Caco-2 (cell line): ENCODE measurements at places on chromosomes 2 and 18. TPM values are rescaled to one million over a fixed set of nuclear protein-coding genes. Genes with fewer than 3 reads are reported as not detected.

DNA sequence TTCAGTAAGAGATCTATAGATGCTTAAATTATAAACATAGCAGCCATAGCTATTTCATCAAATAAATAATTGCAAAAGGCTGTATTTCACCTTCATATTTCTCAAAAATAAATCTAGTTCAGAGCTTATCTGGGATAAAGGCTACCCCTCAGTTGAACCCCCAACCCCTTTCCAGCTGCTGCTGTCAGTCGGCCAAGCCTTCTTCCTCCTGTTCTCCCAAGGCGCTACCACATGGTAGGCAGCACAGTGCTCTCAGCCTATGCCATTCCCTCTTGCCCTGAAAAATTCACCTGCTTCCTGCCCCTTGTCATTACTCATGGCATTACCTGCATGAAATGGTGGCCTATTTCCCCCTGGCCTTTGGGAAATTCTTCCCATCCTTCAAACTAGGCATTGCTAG is 136.5 kb downstream of the NYAP2 start:
- no peak overlapping the region for H3K4me3 ChIP-seq
- no peaks in the 10 kb centered on the region for H3K4me1 ChIP-seq
- H3K36me3 ChIP-seq, result no peaks in the 10 kb centered on the region
- DNase-seq, result no peak
- H3K27me3 ChIP-seq, result no peaks in the 10 kb centered on the region

GRCh38 chr2:40487602-40488001 is 35.7 kb upstream of the SLC8A1 start:
- no peak overlapping the region for H3K4me3 ChIP-seq
- no peaks in the 10 kb centered on the region for H3K4me1 ChIP-seq
- DNase-seq, result no peak
- H3K27me3 ChIP-seq, result no peaks in the 10 kb centered on the region
- no peak overlapping the region for H3K27ac ChIP-seq

FBXO41 gene
- 11.6 and 12.1 TPM in 2 replicates for total RNA-seq

GRCh38 chr18:34859496-34859895 is 149.4 kb downstream of the DTNA start:
- H3K4me1 ChIP-seq, result no peaks in the 10 kb centered on the region
- H3K4me3 ChIP-seq, result no peak overlapping the region
- H3K36me3 ChIP-seq, result no peaks in the 10 kb centered on the region
- DNase-seq, result no peak

- peaks cover 15% of the 10 kb centered on the region for H3K4me1 ChIP-seq
- H3K36me3 ChIP-seq, result no peaks in the 10 kb centered on the region
- H3K27me3 ChIP-seq, result no peaks in the 10 kb centered on the region
- no peak overlapping the region for H3K4me3 ChIP-seq
- H3K27ac ChIP-seq, result no peak overlapping the region
Observed at GRCh38 chr2:235140801-235141081, 188.9 kb downstream of the SH3BP4 start.

GRCh38 chr2:28904295-28904694 is 9.8 kb downstream of the WDR43 start:
- no peak for DNase-seq
- peaks cover 7% of the 10 kb centered on the region for H3K36me3 ChIP-seq
- no peaks in the 10 kb centered on the region for H3K27me3 ChIP-seq
- no peak overlapping the region for H3K4me3 ChIP-seq
- H3K27ac ChIP-seq, result no peak overlapping the region

GRCh38 chr2:77512507-77512906 is 9.7 kb downstream of the LRRTM4 start:
- no peak overlapping the region for H3K4me3 ChIP-seq
- no peaks in the 10 kb centered on the region for H3K36me3 ChIP-seq
- no peak overlapping the region for H3K27ac ChIP-seq
- no peaks in the 10 kb centered on the region for H3K27me3 ChIP-seq

DNA sequence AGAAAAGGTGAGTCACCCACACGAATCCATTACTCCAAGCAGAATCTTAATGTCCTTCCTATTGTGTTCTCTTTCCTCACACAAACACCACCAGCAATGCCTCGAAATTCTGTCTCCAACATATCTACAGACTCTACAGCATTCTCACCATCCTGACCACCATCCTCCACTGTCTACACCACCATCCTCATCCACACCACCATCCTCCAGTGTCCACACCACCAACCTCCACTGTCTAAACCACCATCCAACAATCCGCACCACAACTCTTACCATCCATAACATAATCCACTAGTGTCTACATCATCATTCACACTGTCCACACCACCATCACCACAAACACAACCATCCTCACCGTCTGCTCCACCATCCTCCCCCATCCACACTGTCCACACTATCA is 121.6 kb upstream of the ALKAL2 start:
- no peak overlapping the region for H3K27ac ChIP-seq
- H3K27me3 ChIP-seq, result no peaks in the 10 kb centered on the region
- no peak for DNase-seq
- no peaks in the 10 kb centered on the region for H3K36me3 ChIP-seq
- no peak overlapping the region for H3K4me3 ChIP-seq

DNA sequence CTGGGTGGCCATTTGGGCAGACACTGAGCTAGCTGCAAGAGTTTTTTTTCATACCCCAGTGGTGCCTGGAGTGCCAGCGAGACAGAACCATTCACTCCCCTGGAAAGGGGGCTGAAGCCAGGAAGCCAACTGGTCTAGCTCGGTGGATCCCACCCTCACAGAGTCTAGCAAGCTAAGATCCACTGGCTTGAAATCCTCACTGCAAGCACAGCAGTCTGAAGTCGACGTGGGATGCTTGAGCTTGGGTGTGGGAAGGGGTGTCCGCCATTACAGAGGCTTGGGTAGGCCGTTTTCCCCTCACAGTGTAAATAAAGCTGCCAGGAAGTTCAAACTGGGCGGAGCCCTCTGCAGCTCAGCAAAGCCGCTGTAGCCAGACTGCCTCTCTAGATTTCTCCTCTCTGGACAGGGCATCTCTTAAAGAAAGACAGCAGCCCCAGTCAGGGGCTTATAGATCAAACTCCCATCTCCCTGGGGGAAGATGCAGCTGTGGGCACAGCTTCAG is 69.6 kb upstream of the WDSUB1 start:
- no peak for DNase-seq
- no peaks in the 10 kb centered on the region for H3K36me3 ChIP-seq
- no peaks in the 10 kb centered on the region for H3K4me1 ChIP-seq
- H3K4me3 ChIP-seq, result no peak overlapping the region
- no peaks in the 10 kb centered on the region for H3K27me3 ChIP-seq

DNA sequence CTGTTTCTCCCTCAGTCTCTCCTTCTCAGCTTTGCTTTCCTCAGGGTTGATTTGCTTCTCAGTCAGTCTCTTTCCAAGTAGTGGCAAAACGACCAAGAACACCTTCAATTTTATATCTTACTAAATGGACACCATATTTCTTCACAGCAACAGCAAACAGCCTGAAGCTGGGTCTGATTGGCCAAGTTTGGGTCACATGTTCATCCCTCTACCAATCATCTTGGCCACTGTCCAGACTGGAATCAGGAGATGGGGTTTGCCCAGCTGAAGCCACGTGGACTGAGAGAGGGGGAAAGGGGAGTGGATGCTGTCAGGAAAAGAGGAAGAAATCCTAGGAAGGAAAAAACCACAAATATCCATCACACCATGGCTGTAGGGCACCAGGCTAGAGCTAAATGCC is 42.0 kb upstream of the ACMSD start:
- H3K27ac ChIP-seq, result no peak overlapping the region
- H3K36me3 ChIP-seq, result no peaks in the 10 kb centered on the region
- no peaks in the 10 kb centered on the region for H3K27me3 ChIP-seq
- no peaks in the 10 kb centered on the region for H3K4me1 ChIP-seq

DNA sequence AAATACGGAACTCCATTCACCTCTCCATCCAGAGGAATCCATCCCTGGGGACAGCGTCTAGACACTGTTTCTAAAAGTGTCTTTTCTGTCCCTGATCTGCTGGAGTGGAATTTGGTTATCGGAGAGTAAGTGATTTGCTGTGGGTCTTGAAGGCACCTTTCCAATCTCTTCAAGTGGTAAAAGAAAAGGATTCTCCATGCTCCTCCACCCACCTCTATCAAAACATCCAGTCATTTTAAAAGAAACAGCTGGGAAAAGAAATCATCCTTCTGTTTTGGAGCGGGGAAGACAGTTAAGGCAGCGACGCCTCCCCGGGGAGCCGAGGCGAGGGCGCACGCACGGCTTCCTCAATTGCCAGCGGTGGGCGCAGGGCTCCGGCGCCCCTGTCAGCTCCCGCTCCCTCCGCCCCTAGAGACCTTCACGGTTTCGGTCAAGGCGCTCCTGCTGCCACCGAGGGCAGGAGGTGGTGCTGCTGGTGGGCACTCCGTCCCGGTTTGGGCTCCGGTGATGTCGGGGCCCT is 547 bp downstream of the SLC35F5 start:
- H3K27ac ChIP-seq, result peak overlapping the region; percentile 63
- no peak for DNase-seq
- peaks cover 9% of the 10 kb centered on the region for H3K4me1 ChIP-seq
- no peaks in the 10 kb centered on the region for H3K36me3 ChIP-seq
- no peaks in the 10 kb centered on the region for H3K27me3 ChIP-seq

DNA sequence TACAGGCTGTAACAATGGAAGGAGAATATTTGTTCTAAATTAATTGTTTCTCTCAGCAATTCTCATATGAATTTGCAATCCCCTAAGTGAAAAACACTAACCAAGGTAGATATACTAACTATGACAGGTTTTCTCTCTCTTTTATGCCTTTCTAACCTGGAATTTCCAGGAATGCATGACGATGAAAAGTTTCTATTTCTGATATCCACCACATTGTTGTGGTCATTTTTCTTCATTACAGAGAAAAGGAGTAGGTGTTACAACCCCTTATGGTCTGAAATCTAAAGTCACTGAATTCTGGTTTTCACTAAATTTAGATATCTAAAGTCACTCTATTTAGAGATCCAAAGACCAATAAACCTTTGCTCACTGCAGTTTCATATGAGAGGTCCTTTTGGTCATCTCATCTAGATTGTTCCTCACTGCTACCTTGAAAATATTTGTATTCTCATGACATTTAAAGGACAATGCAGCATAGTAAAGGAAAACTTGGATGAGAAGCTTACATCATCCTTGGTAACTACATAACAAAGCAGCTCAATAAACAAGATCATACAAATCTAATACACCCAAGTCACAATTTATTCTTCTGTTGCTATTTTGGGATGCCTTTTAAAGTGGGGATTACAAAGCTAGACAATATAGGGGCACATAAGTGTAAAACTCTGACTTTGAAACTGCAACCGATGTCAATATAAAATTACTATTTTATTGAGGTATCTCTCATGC is 85.8 kb downstream of the TCF4 start:
- H3K36me3 ChIP-seq, result no peaks in the 10 kb centered on the region
- H3K27me3 ChIP-seq, result no peaks in the 10 kb centered on the region
- H3K4me1 ChIP-seq, result peaks cover 13% of the 10 kb centered on the region
- no peak overlapping the region for H3K4me3 ChIP-seq

GRCh38 chr2:160459538-160460332 is 33.9 kb downstream of the RBMS1 start:
- no peaks in the 10 kb centered on the region for H3K27me3 ChIP-seq
- DNase-seq, result no peak
- 0 out of 2 replicates have a peak, but pooled peaks cover 3% of the 10 kb centered on the region for H3K4me1 ChIP-seq

DNA sequence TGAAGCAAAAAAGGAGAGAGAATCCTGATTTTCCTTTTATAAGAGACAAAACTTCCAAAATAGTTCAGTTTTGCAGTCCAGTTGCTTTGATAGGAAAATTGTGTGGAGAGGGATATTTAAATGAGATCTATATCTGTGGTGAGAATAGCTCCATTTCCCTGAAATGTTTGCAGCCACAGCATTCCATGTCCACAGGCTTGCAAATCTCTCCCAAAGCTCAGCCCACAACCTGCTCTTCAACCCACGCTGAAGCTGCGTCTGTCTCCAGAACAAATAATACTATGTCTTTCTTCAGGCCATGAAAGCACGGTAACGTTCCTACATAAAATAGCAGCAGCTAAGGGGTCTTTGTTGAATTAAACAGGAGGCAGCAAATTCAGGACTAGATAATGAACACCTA is 31.8 kb downstream of the TMEM17 start:
- H3K36me3 ChIP-seq, result no peaks in the 10 kb centered on the region
- H3K4me1 ChIP-seq, result peaks cover 27% of the 10 kb centered on the region
- DNase-seq, result no peak
- H3K27ac ChIP-seq, result no peak overlapping the region
- H3K27me3 ChIP-seq, result no peaks in the 10 kb centered on the region

IL1F10 gene
- total RNA-seq, result not detected in 2 replicates

DNA sequence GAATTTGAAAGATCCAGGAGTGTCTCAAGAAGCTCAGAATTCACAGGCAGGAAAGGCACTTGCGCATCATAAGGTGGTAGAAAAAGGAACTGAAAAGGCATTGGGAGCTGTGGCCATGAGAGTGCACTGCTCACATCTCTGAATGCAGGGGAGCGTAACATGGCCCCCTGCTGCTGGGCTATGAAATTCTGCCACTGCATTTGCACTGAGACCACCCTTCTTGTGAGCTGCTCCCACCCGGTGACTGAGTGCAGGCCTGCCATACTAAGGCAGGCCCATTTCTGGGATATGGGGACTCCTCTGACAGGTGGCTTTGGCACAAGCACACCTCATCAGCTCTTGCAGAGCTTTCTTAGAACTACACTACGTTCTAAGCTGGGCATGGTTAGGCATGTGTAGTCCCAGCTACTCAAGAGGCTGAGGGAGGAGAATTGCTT is 25.3 kb upstream of the STARD7 start:
- H3K36me3 ChIP-seq, result no peaks in the 10 kb centered on the region
- DNase-seq, result no peak
- no peaks in the 10 kb centered on the region for H3K27me3 ChIP-seq
- H3K4me1 ChIP-seq, result no peaks in the 10 kb centered on the region
- H3K4me3 ChIP-seq, result no peak overlapping the region

DYNC1I2 gene
- 62.9 and 69.6 TPM in 2 replicates for total RNA-seq

DNA sequence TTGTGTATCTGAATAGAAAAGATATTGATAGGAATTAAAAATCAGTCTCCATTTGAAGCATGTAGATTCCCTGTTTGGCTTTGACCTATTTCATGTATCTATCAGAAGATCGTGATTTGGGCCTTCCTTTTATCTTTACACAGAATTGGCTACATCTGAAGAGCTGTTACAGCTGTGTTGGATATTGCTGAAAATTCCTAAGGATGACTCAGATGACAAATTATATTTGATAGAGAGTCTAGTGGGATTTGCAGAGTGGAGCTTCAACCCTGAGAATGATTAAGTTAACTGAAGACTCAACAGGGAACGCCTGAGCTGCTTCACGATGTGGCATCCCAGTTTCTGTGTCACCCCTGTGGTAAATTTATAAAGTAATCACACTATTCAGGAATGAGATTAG is 4.9 kb upstream of the COL3A1 start:
- H3K27me3 ChIP-seq, result no peaks in the 10 kb centered on the region
- no peak overlapping the region for H3K4me3 ChIP-seq
- H3K36me3 ChIP-seq, result no peaks in the 10 kb centered on the region
- no peak for DNase-seq

DNA sequence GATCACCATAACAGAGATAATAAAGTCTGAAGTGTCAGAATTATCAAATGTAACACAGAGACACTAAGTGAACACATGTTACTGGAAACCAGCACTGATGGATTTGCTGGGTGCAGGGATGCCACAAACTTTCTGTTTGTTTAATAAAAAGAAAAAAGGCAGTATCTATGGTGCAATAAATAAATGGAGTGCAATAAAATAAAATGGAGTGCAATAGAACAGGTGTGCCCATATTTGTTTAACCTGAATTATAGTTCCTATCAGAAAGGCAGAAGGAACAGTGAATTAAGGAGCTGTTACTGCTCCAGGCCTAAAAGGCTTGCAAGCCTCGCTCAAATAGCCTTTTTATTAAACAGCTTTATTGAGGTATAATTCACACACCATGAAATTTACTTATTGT is 81.0 kb upstream of the KIDINS220 start:
- no peaks in the 10 kb centered on the region for H3K27me3 ChIP-seq
- no peak overlapping the region for H3K4me3 ChIP-seq
- no peaks in the 10 kb centered on the region for H3K36me3 ChIP-seq
- H3K4me1 ChIP-seq, result no peaks in the 10 kb centered on the region
- no peak overlapping the region for H3K27ac ChIP-seq
